IPS DF 6.9 (cell line): ENCODE measurements at places on chromosomes 2 and 18.

DNA sequence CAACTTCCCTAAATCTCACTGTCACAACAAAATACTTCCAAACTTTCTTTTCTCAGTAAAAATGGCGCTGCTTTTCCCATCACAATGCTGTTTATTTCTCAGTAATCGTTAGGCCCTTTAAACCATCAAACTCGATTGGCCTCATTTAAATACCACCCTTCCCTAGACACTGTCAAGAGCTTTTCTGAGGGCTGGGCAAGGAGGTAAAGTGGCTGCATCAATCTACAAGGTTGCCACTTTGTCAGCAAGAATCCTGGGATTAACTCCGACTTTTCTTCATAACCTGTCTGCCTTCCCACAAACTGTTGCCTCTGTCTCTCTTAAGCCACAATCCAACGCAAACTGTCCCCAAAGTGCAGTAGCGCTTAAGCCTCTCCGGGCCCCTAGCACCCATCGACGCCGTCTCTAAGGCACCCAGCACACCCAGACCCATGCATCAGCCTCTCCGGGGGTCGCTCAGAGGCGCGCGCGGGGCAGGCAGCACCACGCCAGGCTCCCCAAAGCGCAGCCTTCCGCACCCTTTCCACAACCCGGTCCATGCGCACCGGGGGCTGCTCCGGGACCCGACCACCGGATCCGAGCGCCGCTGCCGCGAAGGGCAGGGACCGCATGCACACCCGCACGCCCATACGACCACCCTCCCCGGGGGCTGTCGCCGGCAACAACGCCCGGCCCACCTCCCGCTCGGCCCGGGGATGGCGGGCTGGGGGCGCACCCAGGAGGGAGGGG is 683 bp downstream of the MBOAT2 start:
- no peak for DNase-seq

DNA sequence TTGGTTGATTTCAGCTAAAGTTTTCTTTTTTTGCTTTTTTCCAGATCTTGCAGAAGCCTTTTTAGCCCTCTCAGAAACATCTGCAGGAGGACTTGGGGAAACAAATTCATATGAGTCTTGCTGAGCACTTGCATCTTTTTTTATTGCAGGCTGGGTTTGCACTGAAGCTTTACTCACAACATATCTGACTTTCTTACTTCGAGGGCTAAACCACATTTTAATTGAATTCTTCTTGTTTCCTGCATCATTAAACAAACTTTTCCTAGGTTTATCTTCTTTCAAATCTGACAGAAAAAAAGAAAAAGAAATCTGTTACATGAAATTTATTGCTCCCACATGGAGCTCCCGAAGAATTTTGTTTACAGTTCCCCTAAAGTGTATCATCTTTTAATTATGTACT is 28.3 kb downstream of the BARD1 start:
- no peak for DNase-seq

GRCh38 chr2:241071677-241072111 is 30.4 kb downstream of the MTERF4 start:
- DNase-seq = no peak

- no peak for DNase-seq
These were observed 869.9 kb downstream of the LRP1B start for GRCh38 chr2:141260911-141261310.

- DNase-seq = no peak
These were observed 21.5 kb upstream of the CYP1B1 start for GRCh38 chr2:38097258-38097987.

DNA sequence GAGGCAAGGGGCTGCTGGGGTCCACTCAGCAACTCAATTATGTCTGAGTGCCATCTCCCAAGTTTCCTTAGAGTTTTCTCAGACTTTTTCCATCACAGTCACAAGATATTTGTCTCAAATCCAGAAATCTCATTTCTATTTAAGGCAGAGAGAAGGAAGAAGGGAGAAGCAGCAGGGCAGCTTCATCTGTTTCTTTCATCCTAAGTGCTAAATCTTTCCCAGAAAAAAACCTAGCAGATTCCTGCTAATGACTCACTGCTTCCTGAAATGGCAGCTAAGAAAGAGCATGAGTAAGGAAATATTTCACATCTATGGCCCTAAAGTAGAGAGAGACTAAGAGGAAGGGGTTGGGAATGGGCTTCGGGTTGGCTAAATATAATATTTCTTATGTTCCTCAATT is 88.0 kb downstream of the KYNU start:
- DNase-seq = no peak

DNA sequence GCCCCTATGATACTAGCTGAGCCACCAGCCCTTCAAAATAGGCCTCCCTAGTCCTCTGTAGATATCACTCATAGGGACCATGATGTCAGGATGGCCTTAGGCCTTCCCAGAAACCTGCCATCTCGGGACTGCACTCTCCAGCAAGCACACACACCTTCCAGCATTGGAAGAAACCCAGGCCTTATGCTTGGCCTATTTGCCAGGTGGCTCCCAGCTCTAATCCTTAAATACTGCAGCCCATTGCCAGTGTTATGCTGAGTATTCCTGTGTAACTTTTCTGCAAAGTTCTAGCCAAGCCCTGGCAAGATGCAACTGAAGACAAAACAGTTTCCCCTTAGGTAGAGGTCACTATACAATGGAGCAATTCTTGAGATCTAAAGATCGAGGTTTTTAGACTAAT is 316.5 kb downstream of the SETBP1 start:
- no peak for DNase-seq

DNA sequence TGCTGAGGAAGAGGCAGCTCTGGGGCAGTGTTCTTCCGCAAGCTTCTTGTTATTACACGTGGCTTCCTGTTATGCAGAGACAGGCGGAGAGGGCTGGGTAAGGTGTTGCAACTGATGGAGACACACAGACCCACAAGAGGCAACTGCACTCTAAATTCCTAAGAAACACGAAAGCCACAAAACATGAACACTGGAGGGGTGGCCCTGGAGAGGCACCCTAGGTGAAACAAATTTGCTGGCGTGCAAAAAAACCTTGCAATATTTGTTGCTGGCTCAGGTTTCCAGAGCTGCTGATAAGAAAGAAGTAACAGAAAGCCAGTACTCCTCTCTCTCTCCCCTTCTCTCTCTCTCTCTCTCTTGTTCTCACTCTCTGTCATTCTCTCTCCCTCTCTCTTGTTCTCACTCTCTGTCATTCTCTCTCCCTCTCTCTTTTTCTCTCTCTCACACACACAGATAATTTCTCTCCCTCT is 31.8 kb downstream of the ARHGAP25 start:
- no peak for DNase-seq

DNA sequence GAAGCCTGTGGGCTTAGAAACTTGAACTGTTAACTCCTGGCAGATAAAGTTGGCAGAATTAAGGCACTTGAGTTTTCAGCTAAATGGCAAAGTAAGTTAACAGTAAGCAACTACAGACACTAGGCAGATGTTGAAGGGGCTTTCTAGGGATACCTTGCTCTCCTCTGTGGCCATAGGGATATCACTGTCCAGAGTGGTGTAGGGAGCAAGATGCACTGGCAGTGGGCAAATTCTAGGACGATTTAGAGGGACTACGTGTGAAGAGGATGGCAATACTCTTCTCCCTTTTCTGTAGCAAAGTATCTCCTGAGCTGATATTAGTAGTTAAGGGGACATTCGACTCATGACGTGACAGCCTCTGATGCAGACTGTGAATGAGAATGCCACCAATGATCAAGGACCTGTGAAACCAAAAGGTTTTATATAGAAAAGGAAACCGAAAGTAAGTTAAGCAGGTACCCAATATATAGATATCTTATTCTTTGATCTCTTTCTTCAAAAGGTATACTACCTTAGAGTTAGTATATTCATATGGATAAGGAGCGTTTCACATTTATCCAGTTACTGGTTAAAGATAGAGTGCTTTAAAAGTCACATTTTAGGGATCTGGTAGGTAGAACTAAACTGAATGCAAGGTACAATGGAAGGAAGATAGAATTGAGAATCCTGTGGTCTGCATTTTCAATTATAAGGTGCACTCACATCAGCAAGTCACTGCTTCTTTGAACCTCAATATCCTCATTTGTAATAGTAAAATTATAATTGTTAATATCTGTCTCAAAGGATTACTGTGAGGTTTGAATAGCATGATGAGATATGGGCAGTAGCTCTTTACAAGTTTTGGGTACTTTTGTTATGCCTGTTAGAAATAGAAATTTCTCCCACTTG is 106.4 kb downstream of the KCNH7 start:
- no peak for DNase-seq

DNA sequence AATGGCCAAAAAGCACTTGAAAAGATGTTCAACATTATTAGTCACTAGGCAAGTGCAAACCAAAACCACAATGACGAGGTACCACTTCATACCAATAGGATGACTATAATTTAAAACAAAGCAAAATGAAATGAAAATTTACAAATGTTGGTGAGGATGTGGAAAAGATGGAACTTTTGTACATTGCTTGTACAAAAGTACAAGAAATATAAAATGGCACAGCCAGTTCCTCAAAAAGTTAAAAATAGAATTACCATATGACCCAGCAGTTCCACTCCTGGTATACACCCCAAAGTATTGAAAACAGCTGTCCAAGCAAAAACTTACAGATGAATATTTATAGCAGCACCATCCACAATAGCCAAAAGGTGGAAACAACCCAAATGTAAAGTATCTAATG is 107.8 kb upstream of the XPO1 start:
- DNase-seq = no peak

GRCh38 chr2:12577567-12578253 is 139.0 kb upstream of the TRIB2 start:
- no peak for DNase-seq

DNA sequence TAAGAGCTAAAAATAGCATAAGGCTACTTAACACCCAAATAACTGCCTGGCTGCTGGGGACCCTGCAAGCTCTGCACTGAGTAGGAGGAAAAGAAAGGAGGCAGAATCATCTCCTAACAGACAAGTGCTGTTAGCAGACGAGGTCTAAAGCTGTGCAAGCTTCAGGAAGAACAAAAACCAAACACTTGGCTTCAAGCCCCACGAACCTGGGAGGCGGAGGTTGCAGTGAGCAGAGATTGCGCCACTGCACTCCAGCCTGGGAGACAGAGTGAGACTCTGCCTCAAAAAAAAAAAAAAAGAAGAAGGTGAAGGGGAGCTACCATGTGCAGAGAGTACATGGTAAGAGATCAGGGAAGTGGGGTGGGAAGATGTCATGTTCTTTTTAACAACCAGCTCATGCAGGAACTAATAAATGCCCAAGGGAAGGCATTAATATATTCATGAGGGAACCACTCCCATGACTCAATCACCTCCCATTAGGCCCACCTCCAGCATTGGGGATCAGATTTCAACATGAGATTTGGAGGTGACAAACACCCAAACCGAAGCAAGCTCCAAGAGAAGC is 28.8 kb upstream of the INO80C start:
- no peak for DNase-seq

- no peak for DNase-seq
These were observed 204.3 kb downstream of the SEPTIN10 start for GRCh38 chr2:109409321-109410038.

DNA sequence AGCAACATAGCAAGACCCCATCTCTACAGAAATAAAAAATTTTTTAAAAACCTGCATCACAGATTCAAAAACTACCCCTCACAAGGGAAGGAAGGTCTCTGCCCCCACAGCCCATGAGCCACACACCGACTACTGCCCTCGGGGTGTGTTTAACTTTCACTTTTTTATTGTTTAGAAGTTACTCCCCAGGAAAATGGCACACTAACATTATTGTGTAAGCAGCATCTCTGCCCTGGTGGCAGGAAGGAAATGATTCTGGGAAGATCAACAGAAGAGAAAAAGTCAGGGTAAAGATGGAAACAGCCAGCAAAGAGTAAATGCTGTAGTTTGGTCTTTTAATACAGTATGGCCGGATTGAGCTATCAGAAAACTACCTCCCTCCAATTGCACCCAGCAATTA is 21.9 kb downstream of the TRABD2A start:
- DNase-seq = no peak

GRCh38 chr2:113064281-113064680 is 3.5 kb upstream of the IL1F10 start:
- no peak for DNase-seq

DNA sequence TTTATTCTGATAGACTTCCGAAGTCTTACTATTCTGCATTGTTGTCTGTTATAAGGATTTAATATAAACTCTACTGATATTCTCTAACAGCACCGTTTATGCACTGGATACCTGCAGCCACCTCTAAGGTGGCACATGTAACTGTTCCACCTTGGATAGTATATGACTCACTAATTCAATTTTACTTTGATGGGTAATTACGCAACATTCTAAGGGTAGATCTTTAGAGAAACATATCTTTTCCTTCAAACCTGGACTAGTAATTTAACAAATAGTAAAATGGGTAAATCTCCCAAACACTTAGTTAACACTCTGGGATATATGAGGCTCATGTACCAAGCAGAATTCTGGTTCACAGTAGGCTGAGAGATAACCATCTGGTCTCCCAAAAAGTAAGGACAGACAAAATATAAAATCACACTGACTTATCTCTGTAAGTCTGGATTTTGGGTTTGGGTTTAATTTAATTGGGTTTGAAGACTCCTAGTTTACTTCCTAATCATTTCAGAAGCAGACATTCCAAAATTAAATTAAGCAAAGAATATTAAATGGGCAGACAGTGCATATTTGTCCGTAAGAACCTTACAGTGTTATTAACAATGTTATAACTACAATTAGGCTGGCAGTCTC is 414.8 kb downstream of the TGIF1 start:
- no peak for DNase-seq

- no peak for DNase-seq
These were observed 968 bp upstream of the RALBP1 start for GRCh38 chr18:9474108-9474982.
